Adrenal gland (tissue), 19 donors: ENCODE measurements at places on chromosomes 1 and 21. TPM values are rescaled to one million over a fixed set of nuclear protein-coding genes. Genes with fewer than 3 reads are reported as not detected.

DNA sequence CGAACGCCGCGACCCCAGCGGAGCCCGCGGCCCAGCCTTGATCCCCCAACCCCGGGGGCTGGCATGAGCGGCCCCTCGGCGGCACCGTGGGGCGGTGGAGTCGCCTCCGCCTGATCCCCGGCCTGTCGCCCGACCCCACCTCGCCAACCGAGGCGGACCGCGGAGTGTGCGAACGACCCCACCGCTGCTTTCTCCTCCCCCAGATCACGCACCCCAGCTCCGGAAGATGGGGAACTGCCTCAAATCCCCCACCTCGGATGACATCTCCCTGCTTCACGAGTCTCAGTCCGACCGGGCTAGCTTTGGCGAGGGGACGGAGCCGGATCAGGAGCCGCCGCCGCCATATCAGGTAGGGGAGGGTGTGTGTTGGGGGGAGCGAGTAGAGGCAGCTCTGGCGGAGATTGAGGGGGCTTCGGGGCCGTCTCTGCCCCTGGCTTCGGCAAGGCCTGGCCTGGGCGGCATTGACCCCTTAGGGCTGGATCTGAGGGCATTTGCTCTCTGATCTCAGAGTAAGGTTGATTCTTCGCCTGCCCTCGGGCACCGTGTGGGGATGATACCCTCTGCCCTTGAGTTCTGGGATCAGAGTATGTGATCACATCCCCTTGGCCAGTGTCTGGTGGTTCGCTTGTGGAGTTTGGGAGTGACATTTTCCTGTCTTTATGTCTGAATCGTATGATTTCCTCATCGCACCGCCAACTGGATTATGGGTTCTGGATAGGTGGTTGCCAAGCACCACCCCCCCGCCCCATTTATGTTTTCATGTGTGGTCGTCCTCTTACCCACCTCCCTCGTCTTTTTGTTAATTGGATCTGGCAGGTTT lies 668 bp downstream of the RNF11 start:
- no peaks in the 10 kb centered on the region for H3K36me3 ChIP-seq
- H3K4me3 ChIP-seq: peak overlapping the region; percentile 93
- peaks cover 55% of the 10 kb centered on the region for H3K4me1 ChIP-seq
- H3K27me3 ChIP-seq: no peaks in the 10 kb centered on the region
- DNase-seq: peak; percentile 68
- H3K27ac ChIP-seq: peak overlapping the region; percentile 96

DNA sequence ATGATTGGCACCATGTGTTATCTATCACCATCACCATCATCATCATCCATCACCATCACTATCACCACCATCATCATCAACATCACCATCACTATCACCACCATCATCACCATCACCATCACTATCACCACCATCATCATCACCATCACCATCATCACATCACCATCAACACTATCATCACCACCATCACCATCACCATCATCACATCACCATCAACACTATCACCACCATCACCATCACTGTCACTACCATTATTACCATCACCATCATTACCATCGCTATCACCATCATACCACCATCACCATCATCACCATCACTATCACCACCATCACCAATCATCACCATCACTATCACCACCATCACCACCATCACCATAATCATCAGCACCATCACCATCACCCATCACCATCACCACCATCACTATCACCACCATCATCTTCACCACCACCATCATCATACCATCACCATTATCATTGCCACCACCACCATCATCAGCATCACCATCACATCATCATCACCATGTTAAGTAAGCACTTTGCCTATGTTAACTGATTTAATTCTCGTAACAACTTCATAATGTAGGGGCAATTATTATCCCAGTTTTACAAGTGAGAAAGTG lies 112.8 kb downstream of the LIPI start:
- no peaks in the 10 kb centered on the region for H3K27me3 ChIP-seq
- no peak overlapping the region for H3K4me3 ChIP-seq

GRCh38 chr1:182146286-182146685 lies 84.8 kb upstream of the ZNF648 start:
- H3K36me3 ChIP-seq: no peaks in the 10 kb centered on the region
- peaks cover 4% of the 10 kb centered on the region for H3K4me1 ChIP-seq
- no peaks in the 10 kb centered on the region for H3K27me3 ChIP-seq

- no peak overlapping the region for H3K27ac ChIP-seq
- no peaks in the 10 kb centered on the region for H3K36me3 ChIP-seq
- DNase-seq: peak; percentile 77
- H3K4me3 ChIP-seq: peak overlapping the region; percentile 86
- H3K4me1 ChIP-seq: peaks cover 16% of the 10 kb centered on the region
Observed at GRCh38 chr1:6489799-6490180, 1.7 kb downstream of the PLEKHG5 start.

GRCh38 chr1:9787702-9788101 lies 36.1 kb downstream of the CLSTN1 start:
- H3K4me3 ChIP-seq: no peak overlapping the region
- H3K4me1 ChIP-seq: peaks cover 8% of the 10 kb centered on the region
- H3K27me3 ChIP-seq: no peaks in the 10 kb centered on the region
- H3K27ac ChIP-seq: no peak overlapping the region

The HES5 gene
- total RNA-seq: not detected

The DCST1 gene
- total RNA-seq: not detected

The KCNJ15 gene
- total RNA-seq: 1.2 TPM

- H3K36me3 ChIP-seq: no peaks in the 10 kb centered on the region
- no peaks in the 10 kb centered on the region for H3K27me3 ChIP-seq
- no peak overlapping the region for H3K4me3 ChIP-seq
- DNase-seq: peak; percentile 84
- peak overlapping the region; percentile 43 for H3K27ac ChIP-seq
Observed at GRCh38 chr1:155645648-155646047, 35.6 kb downstream of the MSTO1 start.

The KRTAP24-1 gene
- not detected for total RNA-seq

The FNDC10 gene
- 73.6 TPM for total RNA-seq

The RGS8 gene
- 0.69 TPM for total RNA-seq

DNA sequence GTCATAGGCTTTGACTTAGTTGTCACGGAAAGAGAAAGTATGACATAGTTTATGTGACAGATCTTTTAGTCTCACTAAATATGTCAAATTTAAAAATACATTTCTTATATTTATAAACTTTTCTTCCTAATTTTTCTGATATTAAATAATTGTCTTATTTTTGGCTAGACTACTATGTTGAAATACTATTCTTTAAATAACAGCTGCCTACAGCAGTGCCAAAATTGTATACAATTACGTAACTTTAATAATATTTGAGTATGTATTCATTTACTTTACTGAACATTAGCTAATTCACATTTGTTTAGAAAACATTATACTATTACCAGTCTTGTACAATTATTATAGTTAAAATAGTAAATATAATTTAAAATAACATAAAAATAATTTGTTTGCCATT lies 137.4 kb downstream of the ADGRL4 start:
- H3K27ac ChIP-seq: no peak overlapping the region
- H3K27me3 ChIP-seq: no peaks in the 10 kb centered on the region
- H3K4me1 ChIP-seq: no peaks in the 10 kb centered on the region
- H3K36me3 ChIP-seq: no peaks in the 10 kb centered on the region

GRCh38 chr1:35261412-35262120 lies 6.9 kb upstream of the ZMYM4 start:
- DNase-seq: no peak
- no peak overlapping the region for H3K4me3 ChIP-seq
- no peak overlapping the region for H3K27ac ChIP-seq
- H3K27me3 ChIP-seq: no peaks in the 10 kb centered on the region
- H3K36me3 ChIP-seq: no peaks in the 10 kb centered on the region
- H3K4me1 ChIP-seq: peaks cover 6% of the 10 kb centered on the region

GRCh38 chr1:207463571-207463970 lies 9.4 kb downstream of the CR2 start:
- H3K36me3 ChIP-seq: no peaks in the 10 kb centered on the region
- no peak for DNase-seq
- no peaks in the 10 kb centered on the region for H3K4me1 ChIP-seq
- H3K27ac ChIP-seq: no peak overlapping the region

DNA sequence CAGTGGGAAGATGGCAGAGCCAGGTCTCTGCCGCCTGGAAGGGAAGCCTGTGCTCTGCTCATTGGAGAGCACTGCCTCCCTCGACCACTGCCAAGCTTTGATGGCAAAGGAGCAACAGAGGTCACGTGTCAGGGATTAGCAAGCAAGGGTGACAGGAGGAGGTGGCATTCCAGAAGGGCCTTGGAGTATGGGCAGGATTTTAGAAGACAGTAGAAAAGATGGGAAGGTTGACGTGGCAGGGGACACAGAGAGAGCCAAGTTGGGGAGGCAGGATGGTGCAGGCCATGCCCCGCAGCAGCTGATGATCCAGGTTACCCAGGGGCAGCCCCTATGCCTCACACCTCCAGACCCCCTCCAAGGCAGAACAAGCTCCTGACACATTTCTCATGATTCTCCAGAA lies 21.9 kb upstream of the LBR start:
- H3K4me1 ChIP-seq: peaks cover 34% of the 10 kb centered on the region
- H3K27me3 ChIP-seq: no peaks in the 10 kb centered on the region
- no peak overlapping the region for H3K27ac ChIP-seq
- H3K4me3 ChIP-seq: no peak overlapping the region

- no peaks in the 10 kb centered on the region for H3K4me1 ChIP-seq
- H3K27ac ChIP-seq: no peak overlapping the region
- H3K27me3 ChIP-seq: no peaks in the 10 kb centered on the region
Observed at GRCh38 chr1:187692799-187693198, 864.0 kb downstream of the PLA2G4A start.

DNA sequence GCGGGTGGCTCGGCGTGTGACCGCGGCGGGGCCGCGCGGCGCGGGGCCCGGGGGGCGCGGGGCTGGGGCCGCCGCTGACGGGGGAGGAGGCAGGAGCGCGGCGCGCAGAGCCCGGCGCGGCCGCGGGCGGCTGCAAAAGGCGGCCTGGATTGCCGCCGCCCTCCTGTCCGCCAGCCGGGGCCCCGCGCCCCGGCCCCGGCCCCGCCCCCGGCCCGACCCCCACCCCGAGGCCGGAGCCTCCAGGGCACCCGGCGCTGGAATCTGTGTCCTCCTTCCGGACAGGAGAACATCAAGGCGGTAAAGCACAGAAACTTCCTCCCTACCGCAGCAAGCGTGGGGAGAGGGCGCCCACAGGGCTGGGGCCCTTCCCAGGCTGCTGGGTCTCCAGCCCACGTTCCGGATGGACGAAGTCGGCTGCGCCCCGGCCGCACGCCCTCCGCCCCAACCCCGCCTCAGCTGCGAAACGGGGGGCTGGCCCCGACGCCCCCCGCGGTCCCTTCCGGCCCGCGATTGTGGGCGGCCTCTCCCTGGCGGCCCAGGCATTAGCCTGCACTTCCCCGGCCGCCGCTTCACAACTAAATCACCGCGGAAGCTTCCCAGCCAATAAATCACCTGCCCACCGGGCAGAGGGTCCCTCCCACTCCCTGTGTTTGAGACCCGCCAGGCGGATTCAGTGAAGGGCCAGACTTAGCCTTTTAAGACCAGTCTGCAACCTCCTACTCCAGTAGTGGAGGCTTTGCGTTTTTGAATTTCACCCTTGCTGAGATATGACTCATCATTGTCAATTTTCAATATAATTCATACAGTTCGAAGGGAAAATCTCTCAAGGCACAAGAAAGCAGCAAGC lies 106.0 kb downstream of the SLC45A1 start:
- DNase-seq: peak; percentile 56
- peaks cover 19% of the 10 kb centered on the region for H3K36me3 ChIP-seq
- peaks cover 59% of the 10 kb centered on the region for H3K4me1 ChIP-seq
- no peaks in the 10 kb centered on the region for H3K27me3 ChIP-seq

- no peak overlapping the region for H3K4me3 ChIP-seq
- no peak overlapping the region for H3K27ac ChIP-seq
- DNase-seq: no peak
- no peaks in the 10 kb centered on the region for H3K36me3 ChIP-seq
Observed at GRCh38 chr1:172641492-172641891, 17.4 kb upstream of the FASLG start.

The FAM229A gene
- 12.7 TPM for total RNA-seq

DNA sequence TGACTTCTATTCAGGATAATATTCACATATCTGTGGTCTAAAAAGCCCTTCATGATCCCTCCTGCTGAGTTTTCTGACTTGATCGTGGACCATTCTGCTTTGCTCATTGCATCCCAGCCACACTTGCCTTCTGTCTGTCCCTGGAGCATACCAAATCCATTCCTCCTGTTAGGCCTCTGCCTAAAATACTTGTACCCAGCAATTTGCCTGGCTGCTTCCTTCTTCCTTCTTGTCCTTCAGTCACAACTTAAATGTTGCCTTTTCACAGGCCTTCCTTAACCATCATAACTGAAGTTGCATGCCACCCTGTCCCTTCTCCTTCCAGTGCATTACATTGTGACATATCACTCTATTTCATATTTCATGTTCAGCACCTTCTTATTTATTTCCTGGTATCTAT lies 4.3 kb downstream of the CR2 start:
- no peaks in the 10 kb centered on the region for H3K36me3 ChIP-seq
- no peak for DNase-seq
- H3K27me3 ChIP-seq: peaks cover 40% of the 10 kb centered on the region

The CR2 gene
- total RNA-seq: not detected

The DEDD gene
- 34.2 TPM for total RNA-seq

DNA sequence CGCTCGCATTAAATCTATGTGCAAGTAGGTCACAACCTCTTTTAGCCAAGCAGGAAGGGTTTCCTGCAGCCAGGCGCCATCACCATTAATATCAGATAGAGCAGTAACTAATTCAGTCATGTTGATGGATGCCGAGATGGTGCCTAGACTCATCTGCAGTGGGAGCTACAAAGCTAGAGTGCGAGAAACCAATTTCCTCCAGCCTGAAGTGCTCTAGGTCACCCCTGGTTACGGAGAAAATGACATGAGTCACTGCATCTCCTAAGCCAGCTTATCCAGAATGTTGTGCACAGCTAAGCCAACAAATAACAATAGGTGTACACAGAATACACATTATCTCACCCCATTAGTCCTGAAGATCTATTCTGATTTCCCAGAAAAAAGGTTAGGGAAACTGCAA lies 36.0 kb downstream of the OVAAL start:
- no peak overlapping the region for H3K4me3 ChIP-seq
- H3K36me3 ChIP-seq: no peaks in the 10 kb centered on the region
- DNase-seq: no peak
- H3K27me3 ChIP-seq: no peaks in the 10 kb centered on the region

The RNASEL gene
- 11.8 TPM for total RNA-seq

GRCh38 chr21:45858180-45858579 lies 123.4 kb upstream of the COL6A1 start:
- no peak overlapping the region for H3K27ac ChIP-seq
- H3K4me1 ChIP-seq: no peaks in the 10 kb centered on the region
- no peak for DNase-seq
- H3K4me3 ChIP-seq: no peak overlapping the region
- no peaks in the 10 kb centered on the region for H3K36me3 ChIP-seq

The PIK3CD gene
- total RNA-seq: 16.4 TPM

- peaks cover 9% of the 10 kb centered on the region for H3K4me1 ChIP-seq
- H3K27ac ChIP-seq: no peak overlapping the region
- H3K4me3 ChIP-seq: no peak overlapping the region
- H3K27me3 ChIP-seq: no peaks in the 10 kb centered on the region
Observed at GRCh38 chr1:54460351-54460750, 54.2 kb upstream of the SSBP3 start.

The C1QB gene
- total RNA-seq: 488 TPM

The PPIAL4G gene
- total RNA-seq: not detected

- H3K27me3 ChIP-seq: no peaks in the 10 kb centered on the region
- no peak for DNase-seq
- H3K36me3 ChIP-seq: no peaks in the 10 kb centered on the region
- H3K4me1 ChIP-seq: no peaks in the 10 kb centered on the region
- no peak overlapping the region for H3K27ac ChIP-seq
Observed at GRCh38 chr1:98763488-98764150, 102.1 kb downstream of the SNX7 start.
